ENCODE measurements at places on chromosomes 12 and 14.
A peak's percentile ranks its signal among the peaks of the same experiment; 100 is the strongest.

DNA sequence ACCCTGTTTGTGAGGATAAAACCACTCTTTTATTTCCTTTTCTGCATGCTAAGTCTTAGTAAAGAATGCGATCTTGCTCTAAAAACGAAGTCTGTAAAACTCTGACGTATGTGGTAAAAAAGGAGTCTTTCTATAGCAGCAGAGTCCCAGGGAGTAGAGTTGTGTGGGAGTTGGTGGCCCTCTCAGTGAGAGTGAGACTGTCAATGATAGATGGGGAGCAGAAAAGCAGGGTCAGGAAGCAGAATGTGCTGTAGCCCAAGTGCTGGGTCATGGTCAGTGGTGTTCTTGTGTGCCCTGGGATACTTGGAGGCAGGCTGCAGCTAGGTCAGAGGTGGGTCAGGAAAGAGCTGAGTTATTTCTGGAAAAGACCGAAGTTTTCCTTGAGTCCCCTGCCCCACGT lies 20.3 kb upstream of the GPR33 start:
- no peak for DNase-seq

- no peak for DNase-seq
Measured at GRCh38 chr12:52850681-52851080, 1.9 kb upstream of the KRT78 start.

- DNase-seq = no peak
Measured at GRCh38 chr12:44299524-44299923, 463.6 kb downstream of the TMEM117 start.

DNA sequence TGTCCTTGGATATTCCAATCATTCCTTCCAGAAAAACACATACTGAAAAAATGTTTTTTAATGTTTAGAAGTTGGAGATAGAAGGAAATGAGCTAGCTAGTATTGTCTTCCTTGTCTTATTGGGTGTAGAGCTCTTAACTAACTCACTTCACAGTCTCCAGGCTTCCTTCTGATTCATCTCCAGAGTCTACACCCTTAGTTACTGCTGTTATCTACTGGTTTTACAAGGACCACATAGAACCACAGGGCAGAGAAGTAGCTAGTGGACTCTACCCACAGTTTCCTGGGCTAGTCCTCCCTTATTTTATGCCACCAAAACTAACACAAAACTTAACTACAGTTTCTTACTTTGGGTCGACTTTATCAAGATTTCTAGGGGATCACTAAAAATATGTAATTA lies 31.0 kb upstream of the DHRS4 start:
- no peak for DNase-seq

DNA sequence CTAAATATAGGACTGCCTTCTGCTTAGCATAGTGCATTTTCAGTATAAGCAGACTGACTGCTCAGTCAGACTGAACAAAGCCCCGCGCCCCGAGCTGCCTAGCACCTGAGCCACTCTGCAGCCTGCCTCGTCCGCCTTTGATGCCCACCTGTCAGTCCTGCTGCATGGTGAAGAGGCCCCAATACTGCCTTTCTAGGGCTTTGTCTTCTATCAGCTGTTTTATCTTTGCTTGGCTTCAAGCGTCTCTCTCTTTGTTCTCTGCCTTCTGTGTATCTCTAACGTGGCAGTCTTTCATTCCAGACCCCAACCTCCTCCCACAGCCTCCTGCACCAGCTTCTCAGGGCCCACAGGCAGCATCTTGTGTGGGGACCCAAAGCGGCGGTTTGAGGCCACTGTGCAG lies 1001.0 kb downstream of the VRK1 start:
- no peak for DNase-seq

DNA sequence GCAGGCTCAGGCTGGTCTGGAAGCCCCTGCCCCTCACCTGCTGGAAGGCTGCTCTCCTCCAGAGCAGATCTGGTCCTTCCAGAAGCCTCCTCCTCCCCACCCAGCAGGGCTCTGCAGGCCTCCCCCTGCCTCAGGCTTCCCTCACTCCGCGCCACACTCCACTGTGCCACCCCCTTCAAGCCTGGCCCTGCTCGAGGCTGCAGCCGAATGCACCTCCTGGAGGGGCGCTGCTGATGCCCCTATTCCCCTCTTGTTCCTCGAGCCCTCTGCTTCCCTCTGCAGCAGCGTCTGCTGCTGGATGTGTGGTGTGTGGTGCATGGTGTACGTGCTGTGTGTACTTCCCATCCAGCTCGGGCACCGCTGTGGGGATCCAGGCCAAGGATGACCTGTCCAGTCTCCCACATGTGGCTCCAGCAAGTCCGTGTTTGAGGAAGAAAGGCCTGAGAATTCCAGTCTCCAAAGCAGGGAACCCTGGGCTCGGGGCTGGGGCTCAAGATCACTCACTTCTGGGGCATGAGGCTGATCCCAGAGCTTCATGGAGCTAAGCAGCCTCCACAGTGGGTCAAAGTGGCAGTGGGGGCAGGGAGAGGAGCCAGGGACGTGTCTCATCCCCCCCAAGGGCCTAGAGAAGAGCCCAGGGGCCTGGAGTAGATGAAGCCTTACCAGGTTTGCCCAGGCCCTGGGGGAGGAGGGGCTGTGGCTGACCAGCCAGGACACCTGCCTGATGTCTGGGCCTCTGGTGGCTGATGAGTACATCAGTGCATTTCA lies 136.0 kb upstream of the C14orf180 start:
- DNase-seq = no peak

GRCh38 chr12:14693116-14693515 lies 3.3 kb downstream of the GUCY2C start:
- DNase-seq = no peak

DNA sequence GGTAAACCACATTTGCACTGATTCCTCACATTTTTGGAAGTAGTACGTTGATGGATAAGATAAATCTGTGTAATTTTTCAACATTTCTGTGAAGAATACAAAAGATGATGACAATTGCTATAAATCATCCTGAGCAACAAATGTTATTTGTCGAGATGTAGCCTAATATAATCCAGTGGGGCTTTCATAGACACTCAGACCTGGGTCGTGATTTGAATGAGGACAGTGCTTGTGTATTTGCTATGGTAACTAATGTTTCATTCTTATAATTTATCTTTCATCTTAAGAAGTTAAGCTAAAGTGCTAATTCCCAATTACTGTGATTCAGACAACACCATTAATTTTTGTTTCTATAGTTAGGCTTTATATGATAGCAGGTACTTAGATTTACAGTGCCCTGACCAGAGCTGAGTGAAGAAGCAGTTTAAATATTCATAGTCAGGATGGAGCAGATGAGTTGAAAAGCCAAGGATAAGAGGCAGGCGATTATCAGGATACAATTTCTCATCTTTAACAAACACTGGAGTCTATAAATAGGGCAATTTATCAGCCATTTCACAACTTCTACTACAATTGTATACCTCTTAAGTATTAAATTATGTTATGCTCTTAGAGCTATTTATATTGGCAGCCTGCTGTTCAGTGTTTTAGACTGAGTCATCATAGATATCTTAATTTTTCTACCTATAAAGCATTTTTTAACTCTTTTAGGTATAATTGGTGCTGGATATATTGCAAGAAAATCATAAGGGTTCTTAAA lies 359.9 kb downstream of the TRHDE start:
- DNase-seq = no peak

DNA sequence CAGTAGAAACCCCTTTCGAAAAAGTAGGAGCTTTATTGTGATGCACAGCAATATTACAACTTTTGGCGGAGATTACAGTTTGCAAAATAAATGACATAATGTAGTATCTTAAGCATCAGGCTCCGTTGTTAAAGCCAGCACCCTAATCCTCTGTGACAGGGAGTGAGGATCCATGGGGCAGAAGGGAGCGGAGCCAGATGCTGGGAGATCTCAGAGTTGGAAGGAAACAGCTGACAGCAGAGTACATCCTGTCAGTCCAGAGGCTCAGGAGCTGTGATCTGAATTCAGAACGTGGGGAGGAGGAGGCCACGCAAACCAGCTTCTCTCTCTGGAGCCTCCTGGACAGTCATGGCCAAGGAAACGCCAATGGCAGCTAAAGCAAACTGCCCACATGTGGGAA lies 55.7 kb downstream of the TMTC1 start:
- no peak for DNase-seq

- no peak for DNase-seq
Measured at GRCh38 chr14:28635387-28635786, 131.2 kb upstream of the FOXG1 start.

DNA sequence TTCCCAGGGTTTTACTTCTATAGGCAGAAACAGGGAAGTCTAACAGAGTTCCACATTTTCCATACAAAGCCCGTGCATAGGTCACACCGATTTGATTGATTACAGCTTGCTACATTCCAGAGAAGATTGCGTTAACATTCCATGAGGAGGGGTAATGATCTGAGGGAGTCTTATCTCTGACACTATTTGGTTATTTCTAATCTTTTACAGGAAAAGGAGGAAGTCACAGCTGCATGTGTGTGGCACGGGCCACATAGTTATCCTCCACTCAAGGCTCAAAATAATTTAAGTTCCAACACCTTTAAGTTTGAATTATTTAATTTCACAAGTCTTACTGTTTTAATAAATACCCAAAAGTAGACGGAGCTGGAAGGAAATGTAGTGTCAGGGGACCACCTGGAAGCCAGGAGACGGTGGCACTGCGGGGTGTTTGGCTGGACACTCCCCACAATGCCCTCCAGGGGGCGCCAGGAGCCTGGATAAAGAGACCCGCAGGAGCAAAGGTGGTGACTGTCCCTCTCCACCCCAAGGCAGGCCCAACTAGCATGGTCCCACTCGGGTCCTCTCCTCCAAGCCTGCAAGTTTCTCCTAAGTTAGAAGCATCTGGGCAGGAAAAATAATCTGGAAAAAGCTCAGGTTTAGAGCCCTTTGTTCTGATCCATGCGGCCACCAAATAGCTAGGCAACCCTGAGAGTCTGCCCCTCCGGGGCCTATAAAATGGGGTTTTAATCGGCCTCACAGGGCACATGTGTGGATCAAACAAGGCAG lies 20.2 kb downstream of the KRT8 start:
- no peak for DNase-seq

GRCh38 chr14:20873370-20874177 lies 17.6 kb upstream of the RNASE3 start:
- DNase-seq = no peak

- DNase-seq = no peak
Measured at GRCh38 chr12:103415681-103416080, 80.1 kb downstream of the C12orf42 start.

DNA sequence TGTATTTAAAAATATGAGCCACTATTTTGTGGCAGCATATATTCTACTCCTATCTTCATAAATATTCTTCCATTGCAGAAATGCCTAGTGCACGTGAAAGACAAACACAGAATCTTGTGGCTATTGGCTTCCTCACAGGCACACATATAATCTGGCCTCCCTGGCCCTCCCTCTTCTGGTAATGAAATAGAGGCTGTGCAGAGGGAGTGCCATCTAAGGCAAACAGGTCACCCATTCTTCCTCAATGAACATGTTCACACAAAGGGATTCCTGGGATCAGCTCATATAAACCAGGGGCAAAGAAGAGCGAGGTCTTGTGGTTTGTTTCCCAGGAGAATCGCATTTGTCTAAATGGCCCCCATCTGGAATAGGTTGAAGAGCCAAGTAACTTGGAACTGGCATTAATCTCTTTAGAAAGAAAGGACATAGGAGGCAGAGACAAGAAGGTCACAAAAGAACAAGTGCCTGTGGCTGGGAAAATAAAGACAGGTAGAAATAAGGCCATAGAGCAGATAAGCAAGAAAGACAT lies 171.6 kb upstream of the PTPRQ start:
- no peak for DNase-seq

GRCh38 chr14:67396381-67396970 lies 15.5 kb downstream of the PLEK2 start:
- DNase-seq = no peak

GRCh38 chr14:52052288-52052943 lies 16.4 kb downstream of the NID2 start:
- DNase-seq = no peak

- DNase-seq = peak; percentile 10
Measured at GRCh38 chr12:100404769-100405407, 48.0 kb downstream of the SLC17A8 start.

DNA sequence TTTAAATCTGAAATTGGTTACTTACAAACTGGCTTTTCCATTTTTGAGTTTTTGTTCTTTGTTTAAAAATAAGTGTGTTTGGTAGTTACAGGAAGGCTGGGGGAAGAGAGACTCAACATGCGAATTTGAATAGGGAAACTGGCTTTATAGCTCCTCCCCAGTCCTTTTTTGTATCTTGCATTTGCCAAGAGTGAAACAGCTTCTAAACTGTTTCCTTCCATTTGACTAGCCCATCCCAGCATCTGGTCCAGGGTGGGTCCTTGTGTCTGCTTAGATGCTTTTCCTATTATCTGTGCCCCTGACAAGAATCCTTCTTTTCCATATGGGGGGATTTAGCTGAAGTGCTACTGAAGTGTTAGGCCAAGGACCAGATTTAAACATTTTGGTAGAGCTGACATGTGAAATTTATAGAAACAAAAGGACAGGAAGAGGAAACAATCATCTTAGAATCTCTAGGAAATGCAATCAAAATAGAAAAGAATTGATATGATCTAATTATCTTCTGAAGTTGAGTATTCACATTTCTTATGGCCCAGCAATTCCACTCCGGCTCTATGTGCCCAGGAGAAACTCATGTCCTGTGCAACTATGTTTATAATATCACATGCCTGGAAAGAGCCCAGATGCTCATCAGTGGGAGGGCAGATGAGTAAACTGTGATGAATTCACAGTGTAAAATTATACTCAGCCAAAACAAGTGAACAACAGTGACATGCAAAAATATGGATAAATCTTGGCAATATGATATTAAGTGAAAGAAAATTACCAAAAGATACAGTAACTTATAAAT lies 7.4 kb downstream of the SMOC1 start:
- DNase-seq = no peak

- DNase-seq = no peak
Measured at GRCh38 chr14:105385698-105386365, 12.5 kb upstream of the TEX22 start.

- no peak for DNase-seq
Measured at GRCh38 chr12:68428724-68429501, 96.8 kb upstream of the MDM1 start.

DNA sequence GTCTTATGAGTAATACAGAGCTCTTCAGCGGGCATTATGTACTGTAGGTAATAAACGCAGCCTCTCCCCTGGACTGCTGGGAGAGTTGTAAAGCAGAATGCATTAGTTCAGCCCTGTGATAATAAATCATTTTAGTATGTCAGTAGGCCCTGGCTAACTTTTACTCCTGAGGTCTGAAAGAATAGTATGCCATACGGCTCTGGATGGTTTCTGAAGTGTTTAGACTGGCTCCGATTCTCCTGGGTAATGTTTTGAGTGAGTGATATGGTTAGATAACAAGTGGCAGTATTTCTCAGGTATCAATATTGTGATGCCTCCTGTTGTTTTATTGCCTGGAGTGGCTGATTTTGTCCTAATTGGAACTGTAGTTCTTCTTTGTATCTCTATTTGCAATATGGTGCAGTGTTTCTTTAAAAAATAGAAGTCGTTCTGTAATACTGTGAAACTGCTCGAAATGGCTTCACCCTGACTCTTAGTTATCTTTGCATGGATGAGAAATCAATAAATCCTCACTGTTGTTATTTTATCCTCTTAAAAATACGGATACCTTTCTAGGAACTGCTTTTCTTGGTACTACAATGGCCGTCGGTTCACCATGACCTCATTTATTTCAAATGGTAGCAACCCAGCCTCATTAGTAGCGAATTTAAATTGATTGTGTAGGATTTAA lies 100.2 kb downstream of the PDZRN4 start:
- no peak for DNase-seq

GRCh38 chr12:46303039-46303666 lies 34.3 kb upstream of the SLC38A1 start:
- peak; percentile 17 for DNase-seq

GRCh38 chr12:18382236-18382885 lies 121.0 kb downstream of the PIK3C2G start:
- no peak for DNase-seq

- no peak for DNase-seq
Measured at GRCh38 chr14:68182492-68182891, 362.9 kb downstream of the RAD51B start.

GRCh38 chr12:19922717-19923116 lies 445.6 kb upstream of the PDE3A start:
- no peak for DNase-seq
